CD4-positive, alpha-beta T cell treated with Interleukin-12 subunit alpha and Interleukin-12 subunit beta, for 1 hour (primary cell): ENCODE measurements at places on chromosomes 7 and 10.

GRCh38 chr10:124685261-124685660 lies 58.9 kb downstream of the FAM53B start:
- DNase-seq, result no peak

GRCh38 chr7:151252961-151253711 lies 4.6 kb upstream of the SMARCD3 start:
- DNase-seq, result no peak

GRCh38 chr10:71999360-72000072 lies 35.3 kb downstream of the CHST3 start:
- no peak for DNase-seq

DNA sequence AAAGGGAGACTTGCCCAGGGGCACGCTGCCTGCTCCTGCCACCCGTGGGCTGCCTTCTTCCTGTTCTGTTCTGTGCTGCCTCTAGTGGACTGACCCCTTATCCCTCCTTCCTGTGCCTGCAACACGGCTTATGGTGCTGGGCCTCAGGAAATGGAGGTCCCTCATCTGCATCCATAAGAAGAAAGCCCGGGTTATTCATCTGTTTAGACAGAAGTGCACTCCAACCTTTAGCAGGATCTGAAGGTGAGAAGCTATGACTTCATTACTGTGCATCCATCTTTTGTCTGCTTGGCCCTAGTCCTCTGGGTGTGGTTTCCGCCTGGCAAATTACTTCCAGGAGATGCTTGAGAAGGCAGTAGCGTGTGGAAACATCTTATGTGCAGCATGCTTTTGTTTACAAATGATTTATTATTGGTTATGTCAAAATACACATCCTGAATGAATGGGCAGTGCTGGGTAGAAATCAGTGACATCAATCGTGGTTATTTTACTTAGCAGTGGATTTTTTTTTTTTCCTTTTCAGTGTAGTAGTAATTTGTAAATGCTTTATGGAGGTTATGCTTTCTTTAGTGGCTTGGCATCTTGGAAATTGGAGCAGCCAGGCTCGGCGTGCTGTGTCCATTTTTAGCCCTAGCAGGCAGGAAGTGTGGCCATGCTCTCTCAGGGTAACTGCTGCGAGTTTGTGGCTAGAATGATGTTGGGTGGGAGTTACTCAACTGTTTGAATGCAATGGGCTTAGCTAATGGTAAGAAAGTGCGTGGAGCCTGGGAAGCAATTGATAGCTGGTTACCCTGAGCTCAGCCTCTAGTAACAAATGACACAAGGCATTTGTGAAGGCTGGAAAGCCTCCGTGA lies 12.7 kb downstream of the PTPRE start:
- no peak for DNase-seq

DNA sequence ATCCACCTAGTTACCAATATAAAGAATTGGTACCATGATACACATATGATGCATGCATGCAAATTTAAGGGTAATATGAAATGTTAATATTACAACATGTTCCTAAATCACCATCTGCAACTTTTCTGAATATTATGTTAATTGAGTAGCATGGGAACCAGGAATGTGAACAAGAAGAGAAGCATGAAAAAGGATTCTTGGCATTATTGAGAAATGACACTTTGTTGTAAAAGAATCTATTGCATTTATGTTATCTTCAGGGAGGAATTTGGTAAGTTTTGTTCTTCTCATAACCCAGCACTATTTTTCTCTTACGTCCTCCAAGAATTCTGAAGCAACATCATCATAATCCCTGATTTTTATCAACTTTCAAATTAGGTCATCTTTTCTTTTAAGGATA lies 159.9 kb upstream of the SLC25A13 start:
- no peak for DNase-seq

DNA sequence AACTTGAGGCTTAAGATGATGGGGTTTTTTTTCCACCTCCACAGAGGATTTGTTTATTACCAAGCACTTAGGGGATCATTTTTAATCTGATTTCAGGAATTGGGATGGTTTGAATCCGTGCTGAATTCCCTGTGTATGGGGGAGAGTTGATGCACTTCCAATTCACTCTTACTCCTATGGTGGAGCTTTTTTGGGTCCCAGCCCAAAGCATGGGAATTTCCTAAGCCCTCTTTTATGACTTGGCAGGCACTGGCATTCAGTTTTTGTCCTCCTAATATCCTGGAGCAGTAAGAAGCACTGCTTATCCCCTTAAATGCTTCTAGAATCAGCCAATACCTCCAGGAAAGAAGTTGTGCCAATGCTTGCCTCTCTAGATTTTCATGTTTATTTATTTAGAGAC lies 78.7 kb downstream of the HYCC1 start:
- no peak for DNase-seq

DNA sequence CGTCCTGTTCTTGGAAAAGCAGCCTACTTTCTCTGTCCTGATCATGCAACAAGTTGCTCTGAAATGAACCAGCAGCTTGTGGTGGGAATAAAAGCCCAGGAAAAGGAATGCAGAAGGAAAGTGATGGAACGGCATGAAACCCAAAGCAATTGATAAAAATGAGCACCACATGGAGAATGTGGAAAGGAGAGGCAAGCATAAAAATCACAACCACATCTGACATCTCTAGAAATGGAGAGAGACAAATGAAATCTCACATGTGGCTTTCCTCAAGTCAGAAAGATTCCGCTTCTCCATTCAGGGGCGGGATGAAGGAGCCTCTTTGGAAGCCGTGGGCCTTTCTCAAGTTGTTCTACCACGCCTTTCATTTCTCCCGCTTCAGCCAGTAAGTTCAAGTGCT lies 631.7 kb upstream of the GALNT17 start:
- DNase-seq, result no peak

DNA sequence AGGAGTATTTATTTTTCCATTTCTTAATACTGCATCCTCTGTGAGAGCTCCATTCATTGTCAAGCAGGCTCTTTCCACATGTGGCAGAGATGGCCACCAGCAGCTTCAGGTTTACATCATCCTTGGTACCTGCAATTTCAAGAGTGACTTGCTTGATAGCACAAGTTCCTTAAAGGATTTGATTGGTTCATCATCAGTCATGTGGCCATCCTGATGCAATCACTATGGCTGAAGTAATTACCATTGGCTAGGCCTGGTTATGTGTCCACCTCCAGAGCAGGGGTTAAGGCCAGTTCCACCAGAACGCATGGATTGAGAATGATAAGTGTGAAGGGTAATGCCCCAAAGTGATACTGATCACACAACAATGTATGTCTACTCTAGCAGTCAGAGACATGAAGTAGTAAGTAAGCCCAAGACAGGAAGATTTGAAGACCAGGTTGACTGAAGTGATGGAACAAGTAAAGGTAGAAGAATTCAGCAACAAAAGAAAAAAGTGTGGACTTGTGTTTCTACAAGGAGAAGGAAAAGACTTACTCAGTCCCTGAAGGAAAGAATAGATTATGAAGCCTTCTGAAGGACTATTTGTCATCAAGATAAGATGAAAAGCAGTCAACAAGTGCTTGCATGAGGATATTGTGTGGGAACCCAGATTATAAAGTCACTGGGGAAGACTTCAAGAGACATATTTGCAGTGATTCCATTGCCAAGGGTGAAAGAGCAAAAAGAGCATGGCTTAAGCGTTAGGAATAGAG lies 26.4 kb upstream of the PRKAR2B start:
- DNase-seq, result no peak

- DNase-seq, result no peak
Observed at GRCh38 chr10:60237977-60238758, 151.5 kb downstream of the ANK3 start.

- DNase-seq, result no peak
Observed at GRCh38 chr10:29692121-29692539, 57.4 kb upstream of the SVIL start.

- no peak for DNase-seq
Observed at GRCh38 chr10:48533951-48534720, 70.7 kb downstream of the ARHGAP22 start.

GRCh38 chr10:110898391-110898790 lies 20.6 kb downstream of the BBIP1 start:
- DNase-seq, result no peak
